ENCODE measurements at places on chromosomes 3 and 15. TPM values are rescaled to one million over a fixed set of nuclear protein-coding genes. Genes with fewer than 3 reads are reported as not detected.

GRCh38 chr3:43994657-43995546 is 246.8 kb upstream of the TOPAZ1 start:
- no peak for DNase-seq

- no peak for DNase-seq
These were observed 95.7 kb upstream of the IGSF10 start for GRCh38 chr3:151556596-151556995.

- peak; percentile 48 for DNase-seq
These were observed 2.5 kb upstream of the PLCB2 start for GRCh38 chr15:40310001-40310959.

DNA sequence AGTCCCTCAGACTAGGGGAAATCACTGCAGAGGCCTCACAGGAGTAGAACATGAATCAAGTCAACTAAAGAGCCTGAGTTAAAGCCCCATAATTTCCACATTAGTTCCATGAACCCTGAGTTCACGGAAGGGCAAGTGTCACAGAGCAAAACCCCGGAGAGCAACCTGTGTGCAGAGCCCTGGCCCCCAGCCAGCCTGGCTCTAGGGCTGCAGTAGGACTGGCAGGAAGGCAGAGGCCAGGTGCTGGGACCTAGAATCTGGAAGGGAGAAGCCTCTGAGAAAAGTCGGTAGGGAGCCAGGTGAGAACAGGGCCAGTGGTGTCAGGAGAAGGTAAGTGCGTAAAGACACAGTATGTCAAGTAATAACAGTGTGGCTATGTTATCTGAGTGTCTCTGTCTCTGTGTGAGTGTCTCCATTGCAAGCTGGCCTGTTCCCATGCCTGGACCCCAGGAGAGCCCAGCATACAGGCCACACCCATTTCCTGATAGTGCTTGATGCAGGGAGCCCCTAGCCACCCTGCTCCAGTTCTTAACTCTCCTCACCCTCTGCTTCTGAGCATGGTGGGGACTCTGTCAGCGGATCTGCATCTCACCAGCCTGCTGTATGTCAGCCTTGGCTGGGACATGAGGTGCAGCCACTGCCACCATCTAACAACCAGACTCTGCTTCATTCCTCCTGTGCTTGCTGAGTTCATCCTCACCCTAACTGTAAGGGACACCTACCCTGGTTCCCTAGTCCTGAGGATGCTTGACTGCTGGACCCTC is 11.3 kb upstream of the MANF start:
- no peak for DNase-seq

DNA sequence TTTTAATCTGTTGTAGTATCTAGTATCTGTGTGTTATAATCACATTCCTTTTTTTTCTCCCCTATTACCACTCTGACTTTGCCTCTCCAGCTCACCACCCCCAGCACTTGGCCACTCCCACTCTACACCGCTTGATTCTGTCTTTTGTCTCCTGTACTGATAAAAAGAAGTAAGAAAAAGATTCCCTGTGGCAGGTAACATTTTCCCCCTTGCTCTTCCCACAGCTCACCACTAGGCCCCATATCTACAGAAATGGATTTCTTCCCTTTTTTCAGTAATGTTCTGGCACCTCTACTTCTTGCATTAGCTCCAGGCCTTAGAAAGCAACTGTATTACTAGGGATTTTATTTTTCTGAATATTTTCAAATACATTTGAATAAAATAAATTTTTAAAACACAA is 25.6 kb downstream of the KCNH8 start:
- DNase-seq, result no peak

GRCh38 chr3:36575241-36575640 is 189.1 kb downstream of the DCLK3 start:
- no peak for DNase-seq

BMF gene
- total RNA-seq, result 17.9 TPM

DNA sequence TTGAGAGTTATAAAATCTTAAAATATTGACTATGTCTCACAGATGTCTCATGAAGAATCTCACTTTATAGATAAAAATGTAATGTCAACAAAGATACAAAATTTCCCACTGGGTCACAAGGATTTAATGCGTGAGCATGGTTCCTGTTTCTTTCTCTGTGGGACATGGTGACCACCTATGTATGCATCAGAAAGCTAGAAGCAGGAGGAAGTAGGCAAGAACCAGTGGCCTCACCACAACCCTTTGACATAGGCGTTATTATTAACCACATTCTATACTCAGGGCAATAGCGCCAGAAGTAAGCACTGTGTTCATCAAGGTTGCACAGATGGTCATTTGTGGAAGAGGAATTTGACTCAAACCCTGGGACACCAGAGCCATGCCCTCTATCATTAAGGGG is 11.7 kb upstream of the ADAMTS17 start:
- DNase-seq, result no peak

NEDD4 gene
- total RNA-seq, result 13.9 TPM

DNA sequence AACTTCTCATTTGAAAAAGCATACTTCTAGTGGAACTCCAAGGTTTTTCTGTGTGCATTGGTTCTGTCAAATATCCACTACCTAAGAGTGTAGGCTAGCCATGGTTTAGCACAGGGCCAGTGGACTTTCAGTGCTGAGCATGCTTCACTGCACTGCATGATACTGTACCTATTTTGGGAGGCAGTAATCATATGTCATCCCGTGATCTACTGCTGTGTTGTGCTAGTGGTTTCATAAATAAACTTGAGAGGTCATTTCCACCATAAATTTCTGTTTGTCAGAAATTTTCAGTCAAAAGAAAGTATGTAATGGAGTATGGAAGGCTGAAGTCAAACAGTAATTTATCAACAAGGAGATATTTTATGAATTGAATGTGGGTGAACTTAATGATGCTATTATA is 203.6 kb downstream of the ROBO1 start:
- no peak for DNase-seq

- no peak for DNase-seq
These were observed 19.5 kb downstream of the TMOD2 start for GRCh38 chr15:51770902-51771301.

DNA sequence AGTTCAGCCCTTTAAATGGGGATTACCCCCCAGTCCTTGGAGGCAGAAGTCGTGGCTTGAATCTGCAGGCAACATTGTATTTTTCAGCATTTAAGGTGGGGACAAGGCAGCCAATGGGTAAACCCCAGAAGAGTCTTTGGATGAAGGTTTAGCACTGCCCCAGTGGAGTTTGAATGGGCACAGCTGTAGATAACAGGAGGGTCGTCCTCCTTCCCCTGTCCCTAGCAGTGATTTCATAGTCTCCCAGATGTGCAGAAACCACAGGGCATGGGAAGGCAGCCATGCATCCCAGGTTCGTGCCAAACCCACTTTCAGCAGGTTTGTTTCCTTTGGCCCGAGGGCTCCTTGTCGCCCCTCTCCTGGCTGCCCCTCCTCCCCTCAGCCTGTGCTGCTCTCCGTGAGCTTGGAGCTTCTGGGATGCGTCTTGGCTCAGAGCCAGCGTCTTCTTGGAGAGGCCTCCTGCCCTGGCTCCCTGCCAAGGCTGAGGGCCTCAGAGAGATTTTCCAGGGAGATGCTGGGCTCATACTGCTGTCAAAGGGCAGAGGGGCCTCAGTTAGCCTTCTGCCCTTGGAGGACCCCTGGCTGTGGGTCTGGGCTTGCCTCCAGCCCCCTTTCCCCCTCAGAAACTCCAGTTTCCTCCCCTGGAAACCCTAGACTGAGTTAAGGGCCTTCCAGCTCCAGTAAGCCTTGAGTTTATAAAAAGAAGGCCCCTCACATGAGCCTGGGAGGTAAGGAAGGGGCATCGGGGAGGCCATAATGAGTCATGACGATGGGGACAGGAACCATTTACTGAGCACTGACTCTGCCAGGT is 48.9 kb upstream of the POLG start:
- no peak for DNase-seq

- no peak for DNase-seq
These were observed 537.6 kb downstream of the FOXP1 start for GRCh38 chr3:71045917-71046282.

DNA sequence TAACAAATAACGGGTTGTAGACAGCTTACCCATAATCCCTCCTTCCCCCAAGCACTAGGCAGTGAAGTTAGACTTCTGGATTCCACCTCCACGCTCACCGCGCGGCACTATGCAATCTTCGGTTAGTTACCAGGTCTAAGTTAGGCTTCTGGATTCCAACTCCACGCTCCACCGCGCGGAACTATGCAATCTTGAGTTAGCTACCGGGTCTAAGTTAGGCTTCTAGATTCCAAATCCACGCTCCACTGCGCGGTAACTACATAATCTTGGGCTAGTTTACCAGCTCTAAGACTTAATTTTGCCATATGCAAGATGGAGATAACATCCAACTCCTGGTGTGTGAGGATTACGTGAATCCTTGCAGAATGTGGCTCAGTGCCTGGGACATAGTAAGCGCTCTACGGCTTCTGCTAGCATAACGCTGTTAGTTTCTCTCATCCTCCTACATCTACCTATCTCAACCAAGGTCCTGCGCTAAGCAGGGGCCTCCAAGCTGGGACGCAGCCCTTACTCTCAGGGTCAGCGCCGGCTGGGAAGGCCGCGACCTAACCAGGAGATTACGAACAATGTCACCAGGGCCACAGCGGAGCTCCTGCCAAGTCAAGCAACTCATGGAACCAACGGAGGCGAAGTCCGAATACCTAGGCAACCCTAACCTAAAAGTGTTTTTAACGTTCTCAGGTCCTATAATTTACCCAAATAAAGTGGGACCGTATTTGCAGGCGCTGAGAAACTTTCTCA is 497 bp upstream of the RPLP1 start:
- DNase-seq, result no peak

GRCh38 chr15:73052653-73053397 is 562 bp downstream of the NEO1 start:
- DNase-seq, result no peak

DNA sequence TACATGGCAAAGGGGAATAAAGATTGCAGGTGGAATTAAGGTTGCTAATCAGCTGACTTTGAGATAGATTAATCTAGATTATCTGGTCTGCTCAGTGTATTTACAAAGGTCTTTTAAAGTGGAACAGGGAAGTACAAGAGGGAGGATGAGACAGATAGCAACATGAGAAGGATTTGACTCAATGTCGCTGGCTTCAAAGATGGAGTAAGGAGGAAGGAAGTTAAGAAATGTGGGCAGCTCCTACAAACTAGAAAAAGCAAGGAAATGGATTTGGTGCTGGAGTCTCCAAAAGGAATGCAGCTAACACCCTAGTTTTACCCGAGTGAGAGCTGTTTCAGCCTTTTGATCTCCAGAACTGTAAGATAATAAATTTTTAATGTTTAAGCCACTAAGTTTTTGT is 180.7 kb upstream of the TTC14 start:
- no peak for DNase-seq

DNA sequence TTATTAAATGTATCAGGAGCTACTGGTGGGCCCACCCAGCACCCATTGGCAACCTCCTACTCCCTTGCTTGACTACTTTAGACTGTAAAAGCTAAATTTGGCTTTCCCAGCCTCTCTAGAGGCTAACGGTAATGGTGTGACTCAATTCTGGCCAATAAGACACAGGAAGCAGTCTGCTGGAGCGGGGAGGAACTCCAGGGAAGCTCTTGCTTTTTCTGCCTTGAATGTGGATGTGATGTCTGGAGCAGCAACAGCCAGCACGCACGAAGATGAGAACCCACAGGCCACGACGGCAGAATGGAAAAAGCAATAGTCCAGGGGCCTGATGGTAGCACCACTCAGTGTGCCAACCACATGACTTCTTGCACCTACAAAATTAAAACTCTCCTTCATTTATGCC is 39.9 kb downstream of the RAB6B start:
- DNase-seq, result no peak

HIGD2B gene
- total RNA-seq, result 0.16 TPM

GRCh38 chr3:182241766-182242488 is 530.2 kb downstream of the SOX2 start:
- DNase-seq, result no peak

IGSF10 gene
- total RNA-seq, result not detected

DNA sequence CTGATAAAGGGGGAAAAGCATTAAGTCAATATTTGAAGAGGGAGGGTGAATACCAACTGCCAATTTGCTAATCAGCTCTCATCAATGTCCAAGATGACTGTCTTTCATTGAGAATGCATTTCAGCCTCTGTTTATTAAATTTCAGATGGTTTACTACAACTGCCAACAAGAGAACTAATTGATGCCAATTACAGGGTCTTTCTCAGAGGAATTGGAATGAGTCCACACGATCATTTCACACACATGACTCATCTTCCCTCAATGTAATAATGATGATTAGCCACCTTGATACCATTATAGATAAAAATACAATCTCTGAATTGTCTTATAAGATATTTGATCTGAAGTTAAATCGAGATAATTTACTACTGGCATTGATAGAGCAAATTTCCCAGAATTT is 1274.4 kb downstream of the ROBO2 start:
- DNase-seq, result no peak

- DNase-seq, result no peak
These were observed 60.4 kb upstream of the SLC2A2 start for GRCh38 chr3:171086914-171087313.

DAZL gene
- total RNA-seq, result not detected

DNA sequence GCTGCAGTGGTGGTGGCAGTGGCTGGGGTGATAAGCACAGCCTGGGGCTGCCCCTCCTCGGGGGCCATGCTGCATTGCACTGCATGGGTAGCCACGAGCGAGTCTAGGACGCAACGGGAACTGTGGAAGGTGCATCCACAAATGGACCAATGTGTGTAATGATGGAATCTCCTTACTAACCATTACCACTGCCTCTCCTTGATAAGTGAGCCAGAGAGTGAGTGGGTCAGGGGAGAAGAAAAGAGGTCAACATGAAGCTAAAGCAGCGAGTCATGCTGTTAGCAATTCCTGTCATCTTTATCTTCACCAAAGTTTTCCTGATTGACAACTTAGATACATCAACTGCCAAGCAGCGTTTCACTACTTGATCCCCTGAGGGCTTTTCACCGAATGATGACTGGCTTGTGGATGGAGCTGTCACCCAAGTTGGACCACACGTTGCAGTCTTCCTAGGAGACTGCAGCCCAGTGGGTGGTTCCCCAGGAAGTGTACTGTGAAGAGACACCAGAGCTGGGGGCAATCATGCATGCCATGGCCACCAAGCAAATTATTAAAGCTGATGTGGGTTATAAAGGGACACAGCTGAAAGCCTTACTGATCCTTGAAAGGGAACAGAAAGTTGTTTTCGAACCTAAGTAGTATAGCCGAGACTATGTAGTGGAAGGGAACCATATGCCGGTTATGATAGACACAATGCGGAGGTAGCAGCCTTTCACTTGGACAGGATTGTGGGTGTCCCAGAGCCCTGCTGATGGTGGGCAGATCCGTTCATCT is 20.6 kb downstream of the SAMD7 start:
- DNase-seq, result no peak
